ENCODE measurements at places on chromosomes 12 and 14. TPM values are rescaled to one million over a fixed set of nuclear protein-coding genes. Genes with fewer than 3 reads are reported as not detected.

The SPTB gene
- 15.4 TPM for total RNA-seq

The LALBA gene
- not detected for total RNA-seq

The CCDC198 gene
- 5.4 TPM for total RNA-seq

The PTPRB gene
- 8.3 TPM for total RNA-seq

The TMCC3 gene
- 14.2 TPM for total RNA-seq

The CISTR gene
- not detected for total RNA-seq
